ENCODE measurements at places on chromosomes 2 and 18.
A peak's percentile ranks its signal among the peaks of the same experiment; 100 is the strongest.

- DNase-seq = no peak
These were observed 6.9 kb upstream of the LIMS2 start for GRCh38 chr2:127681976-127682857.

GRCh38 chr2:8848328-8849100, 11.1 kb upstream of the KIDINS220 start:
- no peak for DNase-seq

- no peak for DNase-seq
These were observed 686.0 kb upstream of the DDX18 start for GRCh38 chr2:117128461-117128860.

DNA sequence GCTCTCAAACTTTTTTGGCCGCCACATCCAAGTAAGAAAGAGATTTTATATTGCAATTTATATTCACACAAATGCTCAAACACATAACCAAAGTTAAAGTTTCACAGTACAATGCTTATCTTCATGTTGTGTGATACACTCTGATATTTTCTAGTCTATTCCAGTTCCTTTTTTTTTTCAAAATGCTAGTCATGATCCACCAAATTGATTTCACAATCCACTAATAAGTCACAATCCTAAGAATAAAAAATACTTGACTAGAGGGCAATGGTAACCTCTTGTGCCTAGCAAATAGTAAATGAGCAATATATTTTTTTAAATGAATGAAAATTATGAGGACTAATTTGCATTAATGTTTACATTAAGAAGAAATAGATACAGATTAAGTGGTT, 5.8 kb upstream of the PTPN4 start:
- no peak for DNase-seq

DNA sequence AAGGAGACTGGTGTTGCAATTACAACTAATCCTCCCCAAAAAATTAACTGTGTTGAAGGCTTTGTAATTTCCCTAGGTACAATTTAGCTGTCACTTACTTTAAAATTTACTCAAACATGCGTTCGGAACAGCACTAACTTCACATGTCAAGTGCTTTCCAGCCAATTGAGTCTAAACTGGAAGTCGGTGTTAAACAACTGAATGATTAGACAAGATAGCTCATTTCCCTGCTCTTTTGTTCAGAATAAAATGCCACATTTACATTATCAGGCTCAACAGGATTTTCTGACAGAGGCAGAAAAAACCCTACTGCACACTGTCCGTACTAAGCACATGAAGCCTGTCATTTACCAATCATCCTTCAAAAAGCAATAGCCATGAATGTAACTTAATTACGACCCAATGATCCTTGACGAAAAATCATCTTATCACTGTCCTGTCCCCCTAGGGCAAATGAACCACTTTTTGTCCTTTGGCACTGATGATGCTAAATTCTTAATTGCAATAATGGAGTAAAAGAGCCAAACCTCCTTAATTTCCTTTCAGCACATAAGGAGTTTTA, 56.0 kb downstream of the LRPPRC start:
- DNase-seq = no peak

GRCh38 chr2:46229134-46230063, 67.8 kb upstream of the EPAS1 start:
- DNase-seq = no peak

- no peak for DNase-seq
These were observed 3.1 kb downstream of the B3GNT7 start for GRCh38 chr2:231398585-231398984.

DNA sequence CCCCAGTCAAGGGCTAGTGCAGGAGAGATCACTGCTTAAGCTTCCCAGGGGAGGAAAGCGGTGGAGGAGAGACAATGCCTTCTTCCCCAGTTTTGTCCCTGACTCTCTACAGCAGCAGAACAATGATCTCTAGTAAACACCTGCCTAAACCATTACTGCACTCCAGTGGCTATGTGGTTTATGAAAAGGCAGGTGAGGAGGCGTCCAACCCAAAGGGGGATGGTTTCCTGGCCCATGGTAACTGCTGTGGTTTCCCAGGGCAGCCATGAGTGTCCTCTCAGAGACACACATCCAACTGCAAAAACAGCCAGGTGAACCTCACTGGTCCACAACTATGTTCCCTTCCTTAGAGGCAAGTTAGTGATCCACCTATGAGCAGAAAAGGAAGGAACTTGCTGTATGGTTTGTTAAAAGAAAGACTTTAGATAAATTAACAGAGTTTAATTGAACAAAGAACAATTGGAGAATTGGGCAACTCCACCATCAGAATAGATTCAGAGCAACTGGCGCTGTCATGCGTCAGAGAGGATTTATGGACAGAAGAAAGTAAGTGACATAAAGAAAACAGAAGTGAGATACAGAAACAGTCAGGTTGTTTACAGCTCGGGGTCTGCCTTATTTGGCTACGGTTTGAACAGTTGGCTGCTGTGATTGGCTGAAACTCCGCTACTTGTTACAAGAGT, 4.8 kb upstream of the TTC39C start:
- DNase-seq = no peak

- no peak for DNase-seq
These were observed 4.3 kb downstream of the PMAIP1 start for GRCh38 chr18:59904011-59904601.

- no peak for DNase-seq
These were observed 423.2 kb upstream of the NRP2 start for GRCh38 chr2:205259121-205259520.

DNA sequence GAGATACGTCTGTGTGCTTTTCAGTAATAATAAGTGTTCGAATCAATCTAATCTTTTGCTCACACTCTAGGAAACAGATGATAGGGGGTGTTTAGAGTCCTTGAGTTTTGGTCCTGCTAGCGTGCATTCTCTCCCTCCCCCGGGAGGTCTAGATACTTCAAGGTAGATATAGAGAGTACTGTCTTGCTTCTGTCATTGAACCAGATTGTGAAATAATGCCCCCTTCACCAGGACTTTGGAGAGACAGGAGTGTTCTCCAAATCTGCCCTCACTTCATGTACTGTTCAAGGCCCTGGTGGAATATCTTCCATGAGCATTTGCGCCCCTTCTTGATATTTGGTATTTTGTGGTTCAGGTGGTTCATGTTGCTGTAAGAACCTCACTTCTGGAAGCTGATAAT, 59.4 kb upstream of the MGAT5 start:
- no peak for DNase-seq

- no peak for DNase-seq
These were observed 510.1 kb downstream of the DCC start for GRCh38 chr18:52850031-52850560.

DNA sequence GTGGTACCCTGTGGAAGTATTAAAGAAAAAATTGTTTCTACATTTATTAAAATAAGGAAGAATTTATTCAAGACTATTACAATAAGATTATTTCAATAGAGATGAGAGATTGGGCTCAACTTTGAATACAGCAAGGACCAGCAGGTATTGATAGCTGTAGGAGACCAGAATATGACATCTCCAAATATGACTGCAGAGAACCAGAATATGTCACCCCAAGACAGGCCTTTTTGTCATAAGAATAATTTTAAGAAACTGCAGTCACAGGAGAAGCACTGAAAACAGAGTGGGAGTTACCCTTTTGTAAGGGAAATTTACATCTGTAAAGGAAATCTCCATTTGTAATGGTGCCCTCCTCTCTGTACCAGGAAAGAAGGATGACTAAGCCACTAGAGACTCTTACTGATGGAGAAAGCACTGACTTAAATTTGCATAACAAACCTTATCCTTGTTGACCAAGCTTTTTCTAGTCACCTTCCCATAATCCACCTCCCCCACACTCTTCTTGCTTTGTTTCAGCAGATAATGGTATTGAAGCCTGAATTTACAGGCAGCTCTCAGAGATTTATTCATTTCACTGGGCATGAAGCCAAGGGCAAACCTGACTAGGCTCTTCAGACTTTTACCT, 145.1 kb upstream of the RMP24 start:
- DNase-seq = no peak

DNA sequence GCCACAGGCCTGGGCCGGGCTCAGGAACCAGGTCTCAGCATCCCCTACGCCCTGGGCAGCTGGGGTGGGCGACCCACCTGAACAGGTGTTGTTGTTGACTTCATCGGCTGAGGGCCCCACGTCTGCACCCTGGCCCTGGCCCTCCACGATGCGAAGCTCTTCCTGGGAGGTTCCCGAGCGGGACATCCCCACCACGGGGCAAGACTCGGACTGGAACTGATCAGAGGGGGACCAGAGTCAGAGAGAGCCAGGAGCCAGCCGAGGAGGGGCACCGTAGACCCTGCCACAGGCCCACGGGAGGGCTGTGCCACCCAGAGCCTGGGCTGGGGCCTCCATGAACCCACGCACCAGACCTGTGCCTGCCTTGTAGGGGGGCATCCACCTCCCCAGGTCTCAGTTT, 54.3 kb downstream of the AQP12A start:
- DNase-seq = no peak

DNA sequence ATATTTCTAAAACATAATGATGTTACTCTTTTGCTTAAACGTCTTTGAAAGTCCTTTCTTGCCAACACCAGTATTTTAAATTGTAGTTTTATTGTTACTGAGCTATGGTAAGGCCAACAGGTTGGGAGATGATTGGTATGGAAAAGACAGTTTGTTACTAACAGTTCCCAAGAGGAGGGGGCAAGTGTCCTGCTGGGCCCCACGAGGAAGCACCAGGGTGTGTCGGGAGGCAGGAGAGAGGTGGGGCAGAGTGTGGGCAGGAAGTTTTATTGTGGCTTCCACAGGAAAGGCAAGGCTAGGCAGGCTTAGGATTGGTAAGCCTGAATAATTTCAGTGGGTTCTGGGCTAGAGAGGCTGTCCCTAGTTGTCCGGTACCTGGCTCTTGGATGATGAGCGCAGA, 134.3 kb downstream of the SOCS6 start:
- DNase-seq = no peak

GRCh38 chr2:164717000-164717803, 95.9 kb upstream of the GRB14 start:
- no peak for DNase-seq

DNA sequence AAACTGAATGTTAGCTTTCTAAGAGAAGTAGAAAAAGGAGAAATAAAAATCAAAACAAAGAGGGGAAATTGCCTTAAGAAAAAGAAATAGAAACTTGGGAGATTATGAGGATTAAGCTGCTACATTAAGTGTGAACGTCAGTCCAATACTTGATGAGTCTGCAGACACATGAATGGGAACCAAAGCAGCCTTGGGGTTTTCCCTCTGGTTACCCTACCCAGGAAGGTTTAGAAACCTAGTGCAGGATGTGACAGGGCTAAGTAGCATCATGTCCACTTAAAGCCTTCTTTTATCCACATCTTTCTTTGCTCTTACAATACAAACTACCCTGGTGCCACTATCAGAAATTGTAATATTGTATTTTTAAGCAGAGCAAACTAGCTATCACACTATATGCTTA, 22.3 kb downstream of the SLC35F5 start:
- DNase-seq = no peak

DNA sequence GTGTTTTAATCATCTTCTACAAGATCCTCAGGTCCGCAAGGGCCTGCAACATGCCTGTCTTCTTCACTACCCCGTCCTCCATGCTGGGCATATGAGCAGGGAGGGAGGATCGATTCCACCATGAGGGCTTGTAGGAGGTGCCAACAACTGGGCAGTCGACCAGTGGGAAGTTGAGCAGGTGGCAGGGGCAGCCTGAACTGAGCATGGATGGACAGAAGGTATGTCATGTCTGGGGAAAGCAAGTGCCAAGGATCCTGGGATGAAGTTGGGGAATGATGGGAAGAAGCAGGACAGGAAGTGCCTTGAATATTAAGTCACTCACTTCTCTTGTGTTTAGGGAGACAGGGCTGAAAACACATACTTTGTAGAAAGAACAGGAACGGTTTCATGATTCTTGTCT, 44.7 kb downstream of the CTIF start:
- DNase-seq = peak; percentile 57

GRCh38 chr2:212777020-212777491, 238.5 kb upstream of the ERBB4 start:
- DNase-seq = no peak

DNA sequence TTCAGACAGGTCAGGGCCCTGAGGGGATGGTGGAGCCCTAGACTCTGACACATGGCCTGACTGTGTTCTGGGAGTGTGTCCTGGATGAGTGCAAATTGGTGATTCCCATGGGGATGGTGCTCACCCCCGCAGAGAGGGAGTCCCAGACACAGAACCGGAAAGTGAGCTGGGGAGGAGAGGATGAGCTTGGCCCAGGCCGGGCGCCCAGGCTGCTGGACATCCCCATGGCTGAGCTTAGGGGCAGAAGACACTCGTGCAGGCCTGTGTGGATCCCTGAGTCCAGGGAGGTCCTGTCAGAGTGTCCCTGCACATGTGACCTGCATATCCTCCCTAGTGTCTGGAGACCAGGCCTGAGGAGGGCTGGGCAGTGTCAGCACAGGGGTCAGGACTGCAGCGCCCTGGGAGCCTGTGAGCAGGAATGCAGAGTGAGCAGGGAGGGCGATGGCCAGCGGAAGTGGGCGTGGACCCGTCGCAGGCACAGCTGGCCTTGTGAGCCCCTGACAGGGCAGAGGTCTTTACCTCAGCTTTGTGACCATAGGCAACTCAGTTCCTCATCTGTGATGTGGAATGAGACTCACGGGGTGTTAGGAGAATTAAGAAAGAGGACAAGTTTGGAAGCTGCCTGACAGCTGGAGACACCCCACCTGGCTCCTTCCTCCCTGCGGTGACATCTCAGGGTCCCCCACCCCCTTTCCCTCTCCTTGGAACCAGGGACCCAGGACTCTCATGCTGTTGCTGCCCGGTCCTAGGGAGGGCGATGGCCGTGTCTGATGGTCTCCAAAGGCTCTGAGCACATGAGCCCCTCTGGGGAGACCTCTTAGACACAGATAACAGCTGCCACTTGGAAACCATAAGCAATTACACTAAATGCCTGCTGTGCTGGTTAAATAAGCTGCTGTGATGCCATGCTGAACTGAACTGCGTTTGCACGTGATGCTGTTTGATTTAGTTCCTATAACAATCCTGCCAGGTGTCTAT, 62.6 kb upstream of the HS6ST1 start:
- DNase-seq = peak; percentile 61

DNA sequence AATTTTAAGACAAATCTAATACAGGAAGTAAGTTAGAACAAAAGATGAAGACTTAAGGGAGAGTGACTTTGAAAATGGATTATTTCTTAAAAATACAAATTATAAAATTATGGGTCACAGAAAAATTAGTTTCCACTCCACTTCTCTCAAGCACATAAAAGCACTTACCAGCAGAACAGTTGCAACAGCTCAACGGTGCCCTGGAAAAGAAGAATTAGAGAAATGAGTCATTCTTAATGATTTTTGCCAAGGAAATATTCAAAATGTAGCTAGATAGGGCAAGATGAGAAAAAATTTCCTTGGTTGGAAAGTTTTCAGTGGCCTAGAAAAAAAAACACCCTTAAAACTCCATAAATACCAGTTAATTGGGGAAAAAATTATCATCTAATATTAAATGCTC, 2185.6 kb upstream of the CELF4 start:
- no peak for DNase-seq

DNA sequence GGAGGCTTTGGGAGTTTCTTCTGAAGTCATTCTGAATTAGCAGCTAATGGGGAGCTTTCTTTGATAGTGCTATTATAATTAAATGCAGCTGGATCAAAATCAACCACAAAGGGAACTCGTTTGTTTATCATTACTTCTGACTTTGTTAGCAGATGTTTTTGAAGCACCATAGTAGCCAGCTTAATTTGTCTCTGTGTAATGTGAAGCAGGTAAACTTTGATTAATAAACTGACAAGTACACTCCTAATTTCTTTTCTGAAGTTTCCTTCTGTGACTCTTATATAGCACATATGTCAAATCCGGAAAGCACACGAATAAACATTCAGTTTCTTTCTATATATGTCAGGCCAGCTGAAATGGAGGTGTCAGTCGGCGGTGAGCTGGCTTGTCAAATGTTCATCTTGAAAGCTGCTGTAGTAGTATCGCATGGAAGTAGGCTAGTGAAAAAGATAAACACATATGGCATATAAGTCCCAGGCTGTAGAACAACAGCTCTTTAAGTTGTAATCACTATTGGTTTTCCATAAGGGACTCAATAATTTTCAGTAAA, 451.9 kb upstream of the ZEB2 start:
- DNase-seq = no peak
